Ascending aorta (tissue), 2 donors: ENCODE measurements at places on chromosomes 2 and 18.

GRCh38 chr2:98467652-98468051, 23.0 kb downstream of the INPP4A start:
- no peak for DNase-seq

DNA sequence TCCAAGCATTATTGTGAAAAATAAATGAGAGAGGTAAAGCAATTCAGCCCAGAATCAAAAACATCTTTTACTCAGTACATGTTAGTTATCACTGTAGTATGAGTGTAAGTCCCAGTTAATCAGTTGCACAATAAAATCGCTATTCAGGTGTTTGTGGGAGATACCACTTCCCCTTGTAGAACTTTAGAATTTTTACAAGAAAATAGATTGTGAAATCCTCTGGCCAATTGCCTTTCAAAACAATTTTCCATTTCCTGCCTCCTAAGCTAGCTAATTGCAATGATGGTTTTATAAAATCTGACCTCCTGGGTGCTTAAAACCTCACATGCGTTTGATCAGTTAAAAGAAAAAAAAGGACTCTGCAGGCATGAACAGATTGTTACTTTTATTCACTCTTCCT, 332.5 kb downstream of the PID1 start:
- DNase-seq: no peak

DNA sequence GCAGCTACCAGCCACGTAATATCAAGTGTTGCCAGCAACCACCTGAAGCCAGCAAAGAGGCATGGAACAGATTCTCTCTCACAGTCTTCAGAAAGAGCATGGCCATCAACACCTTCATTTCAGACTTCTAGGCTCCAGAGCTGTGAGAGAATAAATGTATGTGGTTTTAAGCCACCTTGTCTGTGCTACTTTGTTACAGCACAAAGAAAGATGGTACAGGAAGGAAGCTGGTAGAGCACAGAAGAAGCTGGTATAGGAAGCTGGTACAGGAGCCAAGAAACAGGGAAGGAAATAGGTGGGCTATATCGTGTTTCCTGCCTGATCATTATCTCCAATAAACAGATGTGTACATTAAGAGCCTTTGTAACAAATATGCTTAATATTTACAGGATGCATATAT, 217.4 kb downstream of the DPP10 start:
- no peak for DNase-seq

DNA sequence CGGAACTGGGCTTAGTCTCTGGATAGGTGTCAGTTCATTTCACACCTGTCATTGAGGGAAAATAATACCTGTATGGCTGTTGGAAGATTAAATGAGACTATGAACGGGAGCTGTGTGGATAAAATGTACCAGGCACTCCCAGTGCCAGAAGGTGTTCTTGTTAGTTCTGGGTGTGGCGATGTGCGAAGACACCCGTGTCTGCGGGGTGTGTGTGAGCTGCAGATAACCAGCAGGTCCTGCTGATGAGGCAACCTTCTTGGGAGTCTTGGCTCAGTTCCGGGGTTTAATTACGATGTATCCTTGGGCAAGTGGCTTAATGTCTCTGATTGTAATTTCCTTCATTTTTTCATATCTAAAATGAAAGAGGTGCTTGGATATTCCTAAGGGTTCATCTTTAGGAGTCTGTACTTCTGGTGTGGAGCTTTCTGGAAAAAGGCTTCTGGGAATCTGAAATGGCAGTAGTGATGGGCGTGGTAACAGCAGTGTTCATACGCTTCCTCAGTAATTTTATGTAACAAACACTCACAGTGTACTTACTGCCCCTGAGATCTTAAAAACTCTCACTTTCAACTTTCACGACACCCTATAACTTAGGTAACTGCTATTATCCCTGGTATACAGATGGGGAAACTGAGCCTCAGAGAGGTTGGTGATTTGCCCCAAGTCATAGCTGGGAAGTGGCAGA, 35.0 kb downstream of the NEDD4L start:
- no peak for DNase-seq

GRCh38 chr2:111050701-111051376, 69.9 kb upstream of the BCL2L11 start:
- no peak for DNase-seq

DNA sequence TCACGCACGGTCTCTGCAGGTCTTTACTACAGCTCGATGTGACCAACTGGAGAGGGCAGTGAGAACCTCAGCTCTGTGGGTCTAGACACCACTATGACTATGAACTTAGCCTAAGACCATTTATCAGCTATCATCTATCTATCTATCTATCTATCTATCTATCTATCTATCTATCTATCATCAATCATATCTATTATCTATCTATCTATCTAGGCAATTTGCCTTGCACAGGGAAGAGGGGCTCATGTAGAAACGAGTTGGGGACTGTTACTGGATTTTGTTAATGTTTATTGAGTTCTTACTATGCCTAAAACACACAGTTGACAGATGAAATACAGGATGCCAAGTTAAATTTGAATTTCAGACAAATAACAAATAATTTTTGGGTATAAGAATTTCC, 41.1 kb upstream of the TLK1 start:
- DNase-seq: no peak

GRCh38 chr2:199955007-199955338, 318 bp downstream of the TYW5 start:
- no peak for DNase-seq
